CD4-positive, alpha-beta T cell treated with Interleukin-10 for 1 hour (primary cell): ENCODE measurements at places on chromosomes 5 and 9.

- no peak for DNase-seq
These were observed 328.2 kb downstream of the SH3GL2 start for GRCh38 chr9:17906841-17907778.

- DNase-seq = no peak
These were observed 52.9 kb downstream of the CETN3 start for GRCh38 chr5:90356622-90357021.

- DNase-seq = no peak
These were observed 164.0 kb upstream of the CCDC152 start for GRCh38 chr5:42592401-42593140.

- no peak for DNase-seq
These were observed 180.0 kb upstream of the PTGER4 start for GRCh38 chr5:40499518-40500273.

DNA sequence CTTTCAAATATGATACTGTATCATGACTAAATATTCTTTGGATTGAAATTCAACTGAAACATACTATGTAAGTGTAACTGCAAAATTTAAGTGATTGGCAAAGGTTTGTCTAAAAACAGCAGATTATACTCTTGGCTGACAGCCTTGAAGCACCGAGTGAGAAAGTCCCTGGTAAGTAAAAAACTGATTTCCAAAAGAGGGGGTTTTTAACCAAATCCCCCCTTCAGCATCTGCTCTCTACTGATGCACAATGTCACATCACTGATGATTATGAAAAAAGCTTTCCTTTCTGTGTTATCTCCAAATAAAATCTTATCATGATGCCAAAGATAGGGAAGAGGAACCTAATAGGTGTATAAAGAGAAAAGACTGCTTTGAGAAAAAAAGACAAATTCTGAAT lies 141.0 kb downstream of the MEF2C start:
- DNase-seq = no peak

DNA sequence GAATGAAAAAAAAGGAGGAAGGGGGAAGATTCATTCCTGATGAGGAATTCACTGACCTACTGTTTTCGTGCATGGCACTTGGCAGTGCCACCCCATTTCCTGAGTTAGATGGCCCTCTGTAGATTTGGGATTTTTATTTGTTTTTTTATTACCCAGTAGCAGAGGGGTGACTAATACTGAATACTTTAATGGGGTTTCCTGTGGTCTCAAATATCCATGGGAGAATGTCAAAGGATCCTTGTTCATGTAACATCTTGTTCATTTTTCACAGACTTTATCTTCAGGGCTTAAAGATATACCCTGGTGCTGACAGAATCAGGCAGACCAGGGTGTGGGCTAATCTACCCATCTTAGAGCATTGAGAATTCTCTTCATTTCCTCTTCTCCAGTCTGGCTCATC lies 93.0 kb downstream of the MAMDC2 start:
- no peak for DNase-seq

- DNase-seq = no peak
These were observed 69.7 kb upstream of the TNPO1 start for GRCh38 chr5:72746736-72747135.

DNA sequence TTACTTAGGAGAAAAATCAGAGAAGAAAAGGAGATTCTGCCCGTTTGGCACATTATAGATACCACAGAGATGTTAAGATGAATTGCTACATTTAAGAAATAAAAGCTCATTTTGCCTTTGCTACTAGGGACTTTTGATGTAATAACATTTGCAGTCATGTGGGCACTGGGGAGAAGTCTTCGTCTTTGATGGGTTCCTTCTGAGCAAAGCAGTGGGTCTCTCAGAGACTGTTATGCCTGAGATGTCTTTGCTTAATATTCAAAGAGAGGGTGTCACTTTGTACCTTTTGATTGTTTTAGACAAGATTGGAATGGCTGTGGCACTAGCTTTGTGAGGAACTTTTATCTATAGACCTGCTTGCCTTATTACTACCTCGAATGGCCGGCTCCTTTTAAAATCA lies 25.0 kb downstream of the SLC25A25 start:
- DNase-seq = no peak

GRCh38 chr5:112339761-112340160 lies 79.3 kb downstream of the EPB41L4A start:
- no peak for DNase-seq

DNA sequence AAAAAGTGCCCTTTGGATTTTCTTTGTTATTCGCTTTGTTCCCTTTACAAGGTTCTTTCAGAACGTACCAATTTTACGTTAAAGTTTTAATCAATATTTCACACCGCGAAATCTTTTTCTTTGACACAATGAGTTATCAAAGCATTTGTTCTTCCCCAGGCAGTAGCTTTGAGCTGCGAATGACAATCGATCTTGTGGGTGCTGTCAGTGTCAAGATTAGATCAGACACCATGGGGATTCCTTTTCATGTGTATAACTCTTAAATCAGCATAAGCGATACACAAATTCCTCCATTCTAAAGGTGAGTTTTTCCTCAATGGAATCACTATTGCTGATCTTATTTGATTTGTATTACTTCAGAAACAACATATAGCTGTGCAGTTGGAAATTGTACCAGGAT lies 145.5 kb downstream of the ST8SIA4 start:
- no peak for DNase-seq

DNA sequence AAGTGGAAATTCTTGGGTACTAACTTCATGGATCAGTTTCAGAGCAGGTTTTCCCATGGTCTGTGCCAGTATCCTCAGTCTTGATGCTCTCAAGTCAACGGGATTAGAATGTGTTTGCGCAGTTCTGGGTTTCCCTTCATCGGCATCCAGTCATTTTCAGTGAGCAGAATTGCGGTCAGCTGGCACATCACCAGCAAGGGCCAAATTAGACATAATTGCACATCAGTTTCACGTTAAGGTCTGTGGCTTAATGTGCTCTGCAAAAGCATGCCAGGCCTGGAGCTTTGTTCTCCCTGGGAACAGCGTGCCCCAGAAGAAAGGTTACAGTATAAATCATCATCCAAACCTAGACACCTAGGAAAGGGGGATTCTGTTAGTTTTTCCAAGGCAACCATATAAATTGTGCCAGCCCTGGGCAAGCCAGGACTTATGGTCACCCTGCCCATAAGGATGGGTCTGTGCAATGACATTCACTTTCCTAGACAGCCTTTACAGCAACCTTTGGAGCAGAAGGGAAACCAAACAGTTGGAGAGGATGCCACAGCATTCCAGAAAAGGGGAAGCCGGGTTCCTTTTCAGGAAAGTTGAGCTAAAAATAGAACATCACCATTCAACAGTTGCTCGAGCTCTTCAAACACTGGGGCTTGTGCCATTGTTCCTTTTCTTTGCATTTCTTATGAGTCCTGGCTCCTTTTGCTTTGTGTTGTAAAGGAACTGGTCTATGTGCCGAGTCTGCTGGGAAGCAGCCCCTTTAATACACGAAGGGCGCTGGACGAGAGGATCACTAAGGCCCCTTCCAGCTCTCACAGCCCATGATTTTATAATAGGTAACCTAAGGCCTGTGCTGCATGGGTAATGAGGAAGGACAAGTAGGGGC lies 23.1 kb downstream of the IQGAP2 start:
- DNase-seq = no peak

DNA sequence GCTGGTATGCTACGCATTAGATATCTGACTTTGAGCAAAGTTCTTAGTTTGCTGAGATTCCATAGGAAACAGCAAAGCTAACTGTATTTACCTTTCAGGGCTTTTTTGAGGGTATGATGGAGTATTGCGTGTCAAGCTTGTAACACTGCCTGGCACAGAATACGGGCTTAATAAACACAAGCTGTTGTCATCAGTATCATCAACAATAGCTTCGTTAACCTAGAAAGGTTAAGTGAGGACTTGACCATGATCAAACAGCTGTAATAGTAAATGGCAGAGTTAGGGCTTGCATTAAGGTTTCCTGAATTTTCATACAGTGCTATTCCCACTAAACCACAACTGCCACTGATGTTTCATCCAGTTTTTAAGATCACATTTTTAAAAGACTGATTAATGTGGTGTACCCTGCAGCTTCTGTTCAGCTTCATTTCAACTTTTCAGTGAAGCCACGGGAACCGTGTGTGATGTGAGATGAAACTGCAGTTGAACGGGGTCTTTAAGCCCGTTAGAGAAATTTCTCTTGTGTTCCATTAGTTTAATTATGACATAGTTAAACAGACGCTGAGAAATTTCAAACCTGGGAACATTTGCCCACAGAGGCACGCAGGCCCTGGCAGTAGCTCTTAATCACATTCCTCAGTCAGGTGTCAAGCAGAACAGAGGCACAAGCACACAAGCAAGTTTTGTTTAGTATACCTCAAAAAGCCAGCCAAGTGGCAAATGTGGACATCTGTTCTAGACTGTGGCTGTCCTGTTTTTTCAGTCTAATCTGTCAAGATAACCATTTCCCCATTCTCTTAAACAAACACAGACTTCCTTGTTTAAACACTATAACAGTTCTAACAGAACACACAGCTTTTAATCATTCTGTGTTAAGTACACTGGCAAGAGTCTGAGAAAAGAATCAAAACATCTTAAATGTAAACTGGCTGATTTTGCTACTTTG lies 147.1 kb downstream of the ZNF608 start:
- no peak for DNase-seq

DNA sequence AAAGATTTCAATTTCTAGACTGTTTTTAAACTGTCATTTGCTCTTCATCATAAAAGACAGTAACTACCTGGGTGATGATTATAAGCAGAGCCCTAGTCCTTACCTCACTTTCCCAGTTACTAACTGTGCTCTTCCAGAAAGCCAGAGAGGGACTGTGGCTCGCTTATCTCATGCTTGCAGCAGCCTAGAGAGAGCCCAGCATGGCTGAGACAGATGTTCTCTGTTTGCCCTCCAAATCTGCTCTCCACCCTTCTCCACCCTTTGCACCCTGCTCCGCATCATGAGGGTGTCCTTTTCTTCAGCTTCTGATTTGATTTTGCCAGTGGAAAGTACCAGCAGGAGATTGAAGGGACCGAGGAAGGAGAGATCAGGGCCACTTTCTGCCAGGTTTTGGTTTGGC lies 61.2 kb upstream of the SELENOP start:
- DNase-seq = no peak

DNA sequence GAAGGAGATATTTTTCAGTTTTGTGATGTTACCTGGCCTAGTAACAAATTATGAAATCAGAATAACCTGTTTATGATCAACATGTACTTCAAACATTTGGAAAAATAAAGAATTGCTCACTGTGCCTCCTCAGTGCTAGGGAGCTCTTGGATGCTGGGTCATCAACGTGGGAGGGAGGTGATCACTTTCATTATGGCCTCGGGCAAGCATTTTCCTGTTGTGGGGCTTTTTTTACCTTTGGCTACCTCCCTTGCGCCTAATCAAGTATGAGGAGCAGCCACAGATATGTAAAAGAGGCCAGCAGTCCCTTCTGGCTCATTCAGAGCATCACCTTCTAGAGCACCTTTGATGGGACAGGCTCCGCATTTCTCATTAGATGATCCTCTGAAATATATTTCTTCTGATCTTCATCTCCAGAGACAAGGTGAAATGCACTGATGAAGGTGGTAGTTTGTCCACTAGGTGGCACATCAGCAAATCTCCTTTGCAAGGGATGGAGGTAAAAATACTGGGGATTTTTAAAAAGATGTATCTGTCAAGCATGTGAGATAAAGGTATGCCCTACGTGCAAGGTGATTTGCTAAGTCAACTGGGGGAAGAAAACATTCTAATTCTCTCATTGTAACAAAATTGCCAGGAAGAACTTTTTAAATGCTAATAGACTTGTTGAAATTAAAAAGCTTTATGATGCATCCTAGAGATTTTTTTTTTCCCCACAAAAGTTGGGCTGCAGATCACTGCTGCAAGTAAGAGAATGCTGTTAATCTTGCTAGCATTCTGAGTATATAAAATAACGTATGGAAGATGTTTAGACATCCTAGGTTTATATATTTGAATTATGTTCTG lies 218.2 kb downstream of the MAST4 start:
- DNase-seq = peak; percentile 56

- no peak for DNase-seq
These were observed 6.1 kb downstream of the MAMDC2 start for GRCh38 chr9:70049672-70050271.

DNA sequence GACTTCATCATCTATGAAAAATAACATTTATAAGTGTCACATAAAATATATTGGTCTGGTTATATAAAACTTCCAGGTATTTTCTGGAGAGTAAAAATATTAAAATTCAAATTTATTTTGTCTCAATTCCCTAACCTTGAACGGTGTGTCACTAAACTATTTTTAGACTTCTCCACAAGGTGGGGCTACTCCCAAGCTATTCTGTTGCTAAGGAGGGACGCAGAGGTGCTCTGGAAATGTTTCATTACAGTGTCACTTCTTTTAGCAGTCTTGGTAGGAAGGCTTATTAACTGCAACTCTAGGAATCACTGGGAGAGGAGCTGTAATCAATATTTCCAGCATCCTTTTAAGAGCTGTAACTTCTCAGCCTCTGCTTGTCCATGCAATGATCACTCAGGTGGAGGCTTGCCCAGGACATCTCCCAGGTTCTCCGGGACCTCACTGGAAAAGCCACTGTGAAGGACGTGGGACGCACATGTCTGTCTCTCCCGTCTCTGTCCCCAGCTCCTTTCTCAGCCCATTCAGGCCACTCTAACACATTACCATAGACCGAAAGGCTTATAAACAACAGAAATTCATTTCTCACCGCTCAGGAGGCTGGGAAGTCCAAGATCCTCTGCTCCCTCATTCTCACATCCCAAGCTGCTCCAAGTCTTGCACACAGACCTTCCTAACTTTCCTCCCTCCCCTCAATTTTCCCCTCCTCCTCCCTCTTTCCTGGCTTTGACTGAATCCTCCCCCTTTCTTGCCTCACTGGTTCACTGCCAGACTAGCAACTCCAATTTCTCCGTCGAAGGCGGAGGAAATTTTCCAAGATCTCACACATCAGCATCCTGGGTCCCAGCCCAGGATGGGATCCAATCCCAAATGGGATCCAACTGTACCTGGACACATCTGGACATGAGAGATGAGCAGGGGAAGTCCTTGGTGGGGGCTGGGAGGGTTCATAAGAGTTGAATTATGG lies 32.7 kb upstream of the DNAH5 start:
- DNase-seq = no peak

- no peak for DNase-seq
These were observed 20.2 kb downstream of the HNRNPH1 start for GRCh38 chr5:179603308-179603707.

- DNase-seq = no peak
These were observed 64.7 kb downstream of the MEGF10 start for GRCh38 chr5:127355337-127355736.
